ENCODE measurements at places on chromosomes 12 and 14.

- peaks cover 25% of the 10 kb centered on the region for H3K4me1 ChIP-seq
- no peak overlapping the region for H3K27ac ChIP-seq
- H3K27me3 ChIP-seq, result no peaks in the 10 kb centered on the region
- DNase-seq, result no peak
- H3K4me3 ChIP-seq, result no peak overlapping the region
- H3K36me3 ChIP-seq, result no peaks in the 10 kb centered on the region
These were observed 107.6 kb upstream of the FUT8 start for GRCh38 chr14:65304963-65305362.

DNA sequence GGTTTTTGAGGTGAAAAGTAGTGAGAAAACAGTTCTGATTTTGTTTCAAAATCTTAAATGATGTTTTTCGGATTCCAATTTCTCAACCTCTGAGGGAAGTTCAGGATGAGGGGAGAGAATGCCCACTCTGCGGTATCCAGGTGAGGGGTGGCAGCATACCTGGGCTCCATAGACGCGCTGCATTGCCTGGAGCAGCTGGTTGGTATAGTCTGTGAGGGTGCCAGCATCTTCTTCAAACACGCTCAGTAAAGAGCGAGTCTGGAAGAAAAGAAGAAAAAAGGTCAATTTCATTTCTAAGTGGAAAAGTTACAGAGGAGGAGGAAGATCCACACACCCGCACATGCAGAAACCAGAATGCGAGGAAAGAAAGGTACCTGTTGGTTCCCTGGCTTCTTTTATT, 7.0 kb downstream of the APPL2 start:
- no peaks in the 10 kb centered on the region for H3K27me3 ChIP-seq
- no peak overlapping the region for H3K4me3 ChIP-seq
- no peak for DNase-seq
- H3K4me1 ChIP-seq, result peaks cover 17% of the 10 kb centered on the region

DNA sequence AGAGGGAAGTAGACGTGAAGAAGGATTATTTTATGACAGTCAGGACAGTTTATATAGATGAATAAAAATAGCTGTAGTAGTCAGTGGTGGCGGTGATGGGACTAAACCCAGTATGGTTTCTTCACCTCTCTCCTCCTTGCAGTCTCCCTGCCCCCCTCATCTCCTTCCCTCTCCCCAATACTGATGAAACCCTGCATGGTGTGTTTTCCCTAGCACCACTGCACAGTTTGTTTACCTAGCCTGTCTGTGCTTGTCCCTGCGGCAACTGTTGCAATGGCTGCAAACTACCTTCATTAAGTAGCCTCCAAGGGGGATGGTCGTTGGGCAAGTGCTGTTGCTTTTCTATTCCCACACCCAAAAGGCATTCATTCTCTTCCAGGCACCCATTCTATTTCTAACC, 14.7 kb downstream of the PCBP2 start:
- H3K4me1 ChIP-seq, result peaks cover 2% of the 10 kb centered on the region
- no peak overlapping the region for H3K27ac ChIP-seq
- DNase-seq, result no peak
- H3K27me3 ChIP-seq, result no peaks in the 10 kb centered on the region

GRCh38 chr12:46660719-46661109, 165.1 kb downstream of the SLC38A4 start:
- DNase-seq, result no peak
- H3K4me1 ChIP-seq, result peaks cover 14% of the 10 kb centered on the region
- no peaks in the 10 kb centered on the region for H3K36me3 ChIP-seq
- H3K27me3 ChIP-seq, result no peaks in the 10 kb centered on the region
- no peak overlapping the region for H3K4me3 ChIP-seq
- no peak overlapping the region for H3K27ac ChIP-seq

GRCh38 chr12:122348505-122348904, 74.0 kb downstream of the CLIP1 start:
- no peaks in the 10 kb centered on the region for H3K27me3 ChIP-seq
- DNase-seq, result no peak
- no peak overlapping the region for H3K4me3 ChIP-seq
- peaks cover 16% of the 10 kb centered on the region for H3K36me3 ChIP-seq
- no peaks in the 10 kb centered on the region for H3K4me1 ChIP-seq

DNA sequence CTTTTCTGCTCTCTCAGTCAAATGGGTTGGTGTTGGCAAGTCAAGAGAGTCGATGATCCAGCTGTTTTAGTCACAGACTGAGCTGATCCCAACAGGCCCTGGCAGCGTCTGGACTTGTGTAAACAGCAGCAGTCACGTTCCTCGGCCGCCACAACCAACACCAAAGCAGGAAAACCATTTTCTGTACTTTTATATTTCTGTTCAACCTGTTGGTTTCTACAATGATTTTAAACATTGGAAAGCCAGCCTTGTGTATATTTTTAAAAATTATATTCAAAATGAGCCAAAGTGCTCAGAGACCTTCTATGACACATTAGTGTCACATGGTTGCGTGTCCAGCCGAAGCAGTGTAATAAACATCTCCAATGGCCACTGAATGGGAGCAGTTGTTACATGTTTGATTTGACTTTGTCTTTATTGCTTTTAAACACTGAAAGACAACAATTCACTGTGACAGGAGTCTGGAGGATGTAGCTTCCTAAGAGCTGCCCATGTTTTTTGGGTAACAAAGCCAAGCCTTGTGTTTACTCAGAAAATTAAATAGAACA, 5.9 kb upstream of the SIVA1 start:
- no peak overlapping the region for H3K4me3 ChIP-seq
- no peak overlapping the region for H3K27ac ChIP-seq
- peaks cover 6% of the 10 kb centered on the region for H3K4me1 ChIP-seq
- no peaks in the 10 kb centered on the region for H3K36me3 ChIP-seq
- DNase-seq, result no peak

DNA sequence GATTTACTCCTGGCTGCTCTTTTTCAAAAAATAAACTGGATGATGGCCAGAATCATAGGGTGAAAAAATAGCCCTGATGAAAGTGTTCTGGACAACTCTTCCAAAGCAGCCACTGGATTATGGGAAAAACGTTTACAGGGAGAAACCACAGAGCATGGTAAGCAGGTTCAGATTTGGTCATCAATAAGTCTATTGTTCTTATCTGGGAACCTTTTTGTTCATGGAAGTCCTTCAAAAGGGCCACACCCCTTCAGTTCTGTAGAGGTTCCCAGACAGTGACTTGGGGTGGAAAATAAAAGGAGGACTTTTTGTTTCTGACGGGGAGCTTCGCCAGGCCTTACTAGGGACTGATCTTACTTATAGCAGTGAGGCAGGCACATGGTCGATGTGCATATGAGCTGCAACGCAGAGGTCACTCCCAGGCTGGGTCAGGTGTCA, 117.4 kb upstream of the SLC38A2 start:
- no peaks in the 10 kb centered on the region for H3K36me3 ChIP-seq
- H3K27ac ChIP-seq, result no peak overlapping the region
- H3K4me3 ChIP-seq, result no peak overlapping the region
- H3K4me1 ChIP-seq, result no peaks in the 10 kb centered on the region
- no peak for DNase-seq

GRCh38 chr12:108728820-108729611, 2.3 kb downstream of the CORO1C start:
- no peaks in the 10 kb centered on the region for H3K27me3 ChIP-seq
- no peak overlapping the region for H3K4me3 ChIP-seq
- H3K27ac ChIP-seq, result no peak overlapping the region
- DNase-seq, result no peak
- peaks cover 11% of the 10 kb centered on the region for H3K4me1 ChIP-seq
- H3K36me3 ChIP-seq, result no peaks in the 10 kb centered on the region

- no peak for DNase-seq
- no peaks in the 10 kb centered on the region for H3K4me1 ChIP-seq
- no peak overlapping the region for H3K27ac ChIP-seq
- H3K36me3 ChIP-seq, result no peaks in the 10 kb centered on the region
These were observed 280.9 kb downstream of the CACNA1C start for GRCh38 chr12:2333491-2334195.

- DNase-seq, result no peak
- no peaks in the 10 kb centered on the region for H3K36me3 ChIP-seq
- no peak overlapping the region for H3K27ac ChIP-seq
These were observed 5.3 kb downstream of the FGF6 start for GRCh38 chr12:4440187-4440941.

GRCh38 chr12:117143008-117143532, 43.9 kb upstream of the TESC start:
- peaks cover 14% of the 10 kb centered on the region for H3K36me3 ChIP-seq
- no peak overlapping the region for H3K4me3 ChIP-seq
- H3K4me1 ChIP-seq, result no peaks in the 10 kb centered on the region
- no peak overlapping the region for H3K27ac ChIP-seq
- H3K27me3 ChIP-seq, result no peaks in the 10 kb centered on the region

GRCh38 chr14:51333901-51334521, 94.0 kb downstream of the TMX1 start:
- H3K36me3 ChIP-seq, result no peaks in the 10 kb centered on the region
- H3K4me3 ChIP-seq, result no peak overlapping the region
- no peak overlapping the region for H3K27ac ChIP-seq
- H3K27me3 ChIP-seq, result no peaks in the 10 kb centered on the region

- H3K27ac ChIP-seq, result no peak overlapping the region
- no peaks in the 10 kb centered on the region for H3K36me3 ChIP-seq
- H3K27me3 ChIP-seq, result no peaks in the 10 kb centered on the region
- no peaks in the 10 kb centered on the region for H3K4me1 ChIP-seq
These were observed 33.4 kb downstream of the TMTC1 start for GRCh38 chr12:29750131-29750927.

GRCh38 chr12:116381240-116381743, 103.8 kb upstream of the MED13L start:
- H3K4me3 ChIP-seq, result no peak overlapping the region
- DNase-seq, result no peak
- no peaks in the 10 kb centered on the region for H3K4me1 ChIP-seq
- H3K27ac ChIP-seq, result no peak overlapping the region
- H3K27me3 ChIP-seq, result no peaks in the 10 kb centered on the region

DNA sequence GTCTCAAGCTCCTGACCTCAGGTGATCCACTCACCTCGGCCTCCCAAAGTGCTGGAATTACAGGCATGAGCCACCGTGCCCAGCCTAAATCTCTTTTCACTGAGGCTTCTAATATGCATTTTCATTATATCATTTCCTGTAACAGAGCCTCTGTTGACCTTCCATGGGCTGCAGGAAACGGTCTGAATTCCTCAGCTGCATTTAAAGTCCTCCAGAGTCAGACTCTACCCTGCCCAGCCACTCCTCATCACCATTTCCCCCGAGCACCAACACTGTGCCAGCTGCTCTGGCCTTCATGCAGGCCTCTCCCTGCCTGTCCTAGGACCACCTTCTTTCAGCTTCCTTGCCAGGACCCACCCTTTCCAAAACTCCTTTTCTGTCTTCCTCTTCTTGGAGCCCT, 9.8 kb upstream of the NFKBIA start:
- H3K27ac ChIP-seq, result no peak overlapping the region
- H3K4me3 ChIP-seq, result no peak overlapping the region
- DNase-seq, result no peak
- no peaks in the 10 kb centered on the region for H3K36me3 ChIP-seq
- H3K4me1 ChIP-seq, result peaks cover 40% of the 10 kb centered on the region
- no peaks in the 10 kb centered on the region for H3K27me3 ChIP-seq

GRCh38 chr12:102356690-102357089, 123.7 kb downstream of the IGF1 start:
- no peaks in the 10 kb centered on the region for H3K4me1 ChIP-seq
- H3K27ac ChIP-seq, result no peak overlapping the region
- no peak overlapping the region for H3K4me3 ChIP-seq
- H3K36me3 ChIP-seq, result no peaks in the 10 kb centered on the region

- H3K27me3 ChIP-seq, result no peaks in the 10 kb centered on the region
- H3K4me1 ChIP-seq, result peaks cover 58% of the 10 kb centered on the region
- no peak overlapping the region for H3K27ac ChIP-seq
- no peak for DNase-seq
- no peak overlapping the region for H3K4me3 ChIP-seq
These were observed 21.3 kb upstream of the LDHB start for GRCh38 chr12:21678959-21679358.

DNA sequence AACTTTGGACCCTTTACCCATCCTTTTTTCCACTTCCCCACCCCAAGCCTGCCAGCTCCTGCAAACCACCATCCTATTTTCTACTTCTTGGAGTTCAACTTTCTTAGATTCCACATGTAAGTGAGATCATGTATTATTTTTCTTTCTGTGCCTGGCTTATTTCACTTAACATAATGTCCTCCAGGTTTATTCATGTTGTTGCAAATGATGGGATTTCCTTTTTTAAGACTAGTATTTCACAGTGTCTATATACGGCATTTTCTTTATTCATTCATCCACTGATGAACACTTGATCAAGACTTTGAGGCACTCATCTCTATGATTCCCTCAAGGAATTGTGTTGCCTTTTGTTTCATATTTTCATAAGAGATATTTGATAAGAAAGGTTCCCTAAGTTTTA, 5.6 kb upstream of the PRPF39 start:
- peaks cover 4% of the 10 kb centered on the region for H3K4me1 ChIP-seq
- DNase-seq, result no peak
- H3K27ac ChIP-seq, result no peak overlapping the region

DNA sequence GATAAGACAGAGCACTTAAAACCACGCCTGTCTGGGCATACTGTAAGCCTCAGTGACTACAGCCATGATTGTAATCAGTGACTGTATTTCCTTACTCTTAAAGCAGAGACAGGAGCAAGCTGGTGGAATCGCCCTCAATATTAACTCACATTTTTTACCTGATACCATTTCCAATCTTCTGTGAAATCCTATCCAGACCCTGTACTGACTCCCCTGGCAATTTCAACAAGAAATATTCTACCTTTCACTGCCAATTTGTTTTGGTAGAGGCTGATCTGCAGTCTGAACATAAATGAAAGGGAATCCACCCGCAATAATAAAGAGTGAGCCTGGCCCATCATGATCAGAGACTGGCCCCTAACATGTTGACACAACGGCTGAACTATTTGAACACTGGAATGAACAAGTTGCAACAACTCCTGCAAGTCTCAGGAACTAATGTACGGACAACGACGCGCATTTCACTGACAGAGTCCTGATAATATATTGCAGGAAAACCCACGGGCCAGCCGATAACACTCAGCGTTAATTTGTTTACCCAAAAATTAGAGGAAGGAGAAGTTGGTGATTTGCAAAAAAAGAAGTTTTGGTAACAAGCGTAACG, 195.5 kb upstream of the BTG1 start:
- peaks cover 4% of the 10 kb centered on the region for H3K4me1 ChIP-seq
- H3K27me3 ChIP-seq, result no peaks in the 10 kb centered on the region
- H3K36me3 ChIP-seq, result no peaks in the 10 kb centered on the region
- no peak for DNase-seq
- no peak overlapping the region for H3K27ac ChIP-seq
- no peak overlapping the region for H3K4me3 ChIP-seq
